ENCODE measurements at places on chromosomes 7 and 10.

- peak; percentile 20 for DNase-seq
Measured at GRCh38 chr7:70776627-70777101, 355.3 kb upstream of the GALNT17 start.

DNA sequence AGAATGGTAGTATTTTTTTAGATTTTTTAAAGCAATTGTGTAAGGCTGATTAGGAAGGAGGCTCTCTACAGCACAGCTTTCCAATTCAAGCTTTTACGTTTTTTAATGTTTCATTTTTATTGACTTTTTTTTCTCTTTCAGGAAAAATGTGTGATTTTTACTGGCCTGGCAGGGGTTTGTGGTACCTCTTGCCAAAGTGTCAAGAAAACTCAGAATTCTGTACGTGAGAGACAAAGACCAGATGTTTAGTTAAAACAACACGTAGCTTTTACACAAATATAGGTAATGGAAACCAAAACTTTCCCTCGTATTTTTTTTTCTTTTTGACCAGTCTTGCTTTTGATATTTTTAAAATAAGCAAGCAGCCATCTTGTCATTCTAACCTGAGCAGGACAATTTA is 6.0 kb upstream of the NPVF start:
- no peak for DNase-seq

DNA sequence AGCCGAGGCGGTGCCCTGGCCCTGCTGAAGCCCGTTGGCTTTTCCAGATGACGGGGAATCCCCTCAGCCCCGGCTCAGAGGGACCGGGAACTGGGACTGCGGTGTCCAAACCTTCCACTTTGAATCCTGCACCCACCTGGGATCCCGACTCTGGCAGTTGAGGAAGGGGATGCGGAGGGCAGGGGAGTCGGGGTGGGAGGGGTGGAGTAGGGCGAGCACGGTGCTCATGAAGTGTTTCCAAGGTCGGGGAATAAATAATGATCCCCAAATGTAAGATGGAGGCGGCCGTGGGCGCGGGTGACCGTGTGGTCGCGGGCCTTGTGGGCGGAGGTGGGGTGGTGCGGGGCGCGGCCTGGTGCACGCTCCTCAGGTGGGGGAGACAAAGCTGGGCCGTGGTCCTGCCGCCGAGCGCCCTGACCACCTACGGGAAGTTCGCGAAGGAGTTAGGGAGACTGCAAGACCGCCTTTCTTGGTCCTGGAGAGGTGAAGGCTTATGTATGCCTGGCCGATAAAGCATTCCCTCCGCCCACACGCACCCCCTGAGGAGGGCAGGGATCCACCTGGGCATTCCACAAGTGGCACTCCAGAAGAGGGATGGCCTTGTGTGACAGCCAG is 1.4 kb downstream of the MTURN start:
- no peak for DNase-seq

- no peak for DNase-seq
Measured at GRCh38 chr7:16554518-16555236, 28.1 kb downstream of the LRRC72 start.

DNA sequence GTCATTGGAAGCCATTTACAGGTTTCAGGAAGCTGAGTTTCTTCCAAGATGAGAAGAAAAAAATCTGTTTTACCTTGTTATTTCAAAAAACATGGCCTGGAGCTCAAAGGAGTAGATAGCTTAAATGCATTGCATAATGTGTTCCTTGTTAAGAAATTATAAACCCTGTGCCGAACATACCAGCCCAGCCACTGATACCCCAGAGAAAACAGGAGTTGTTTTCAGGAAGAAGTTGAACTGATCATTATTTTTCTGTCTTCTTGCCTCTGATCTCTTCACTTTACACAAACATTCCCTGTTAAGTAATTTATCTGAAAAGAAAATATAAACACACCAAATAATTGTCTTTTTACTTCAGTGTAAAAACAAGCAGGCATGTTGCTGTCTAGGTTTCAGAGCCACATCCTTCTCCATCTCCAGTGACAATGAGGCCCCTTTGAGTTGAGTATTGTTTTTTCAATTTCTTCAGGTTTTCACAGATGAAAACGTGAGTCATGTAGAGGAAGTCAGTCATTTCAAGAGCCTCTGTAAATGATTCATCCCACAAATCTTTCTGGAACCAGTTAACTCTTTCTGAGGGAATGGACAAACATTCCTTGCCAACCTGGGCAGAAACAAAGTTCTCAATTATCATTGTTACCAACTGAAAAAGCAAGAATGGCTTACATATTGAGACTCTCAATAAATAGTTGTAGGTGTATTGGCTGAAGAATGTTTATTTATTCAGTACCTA is 244.2 kb downstream of the IPMK start:
- peak; percentile 94 for DNase-seq

- no peak for DNase-seq
Measured at GRCh38 chr10:45580371-45581215, 92.0 kb downstream of the ZFAND4 start.

- peak; percentile 68 for DNase-seq
Measured at GRCh38 chr10:3424111-3424851, 251.7 kb upstream of the PITRM1 start.

DNA sequence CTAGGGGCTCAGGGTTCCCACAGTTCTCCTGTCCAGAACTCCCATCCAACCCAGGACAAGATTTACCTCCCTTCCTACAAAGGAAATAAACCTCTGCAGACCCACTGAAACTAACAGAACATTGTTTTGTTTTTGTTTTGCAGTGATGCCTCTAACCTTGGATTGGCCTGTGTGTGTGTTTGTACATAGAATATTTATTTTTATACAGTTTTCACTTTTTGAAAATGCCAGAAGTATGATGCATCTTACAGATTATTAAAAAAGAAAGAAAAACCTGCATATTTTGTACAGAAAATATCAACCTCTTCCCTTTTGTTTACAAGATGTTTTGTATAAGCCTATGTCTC is 94.1 kb upstream of the MACROH2A2 start:
- DNase-seq, result no peak

- DNase-seq, result no peak
Measured at GRCh38 chr7:610141-610530, 90.5 kb upstream of the PDGFA start.

DNA sequence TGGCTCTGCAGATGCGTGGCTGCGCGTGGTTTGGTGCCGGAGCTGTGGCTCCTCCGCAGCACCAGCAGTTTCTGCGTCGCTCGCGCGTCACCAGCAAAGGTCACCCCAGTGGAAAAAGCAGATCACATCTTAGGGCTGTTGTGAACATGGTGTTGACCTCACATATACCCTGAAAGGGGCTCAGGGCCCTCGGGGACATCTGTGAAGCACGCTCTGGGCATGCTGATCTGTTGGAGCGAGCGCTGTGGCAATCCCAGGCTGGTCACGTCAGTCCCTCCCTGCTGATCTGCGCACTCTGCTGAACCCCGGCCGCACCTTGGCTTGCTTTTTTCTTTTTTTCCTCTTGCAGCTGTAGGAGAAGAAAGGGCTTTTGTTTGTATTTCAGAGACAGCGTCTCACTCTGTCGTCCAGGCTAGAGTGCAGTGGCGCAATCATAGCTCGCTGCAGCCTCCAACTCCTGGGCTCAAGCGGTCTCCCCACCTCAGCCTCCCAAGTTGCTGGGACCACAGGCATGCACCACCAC is 33.3 kb upstream of the AP5Z1 start:
- DNase-seq, result no peak

DNA sequence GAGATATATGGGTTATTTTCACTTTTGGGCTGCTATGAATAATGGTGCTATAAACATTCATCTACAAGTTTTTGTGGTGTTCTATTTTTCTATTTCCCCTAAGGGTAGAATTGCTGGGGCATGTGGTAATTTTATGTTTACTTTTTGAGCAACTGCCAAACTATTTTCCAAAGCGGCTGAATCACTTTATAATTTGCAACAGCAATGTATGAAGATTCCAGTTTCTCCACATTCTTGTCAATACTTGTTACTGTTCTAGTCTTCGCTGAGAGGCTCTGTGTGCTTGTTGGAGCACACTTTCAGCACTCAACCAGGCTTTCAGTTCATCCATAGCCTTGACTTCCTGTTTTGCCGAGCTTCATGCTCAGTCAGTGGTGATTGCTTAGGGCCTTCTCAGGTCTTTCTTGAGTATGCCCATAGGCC is 39.0 kb downstream of the ADK start:
- DNase-seq, result peak; percentile 96

GRCh38 chr7:86207740-86208139 is 436.0 kb upstream of the GRM3 start:
- no peak for DNase-seq

GRCh38 chr7:98175260-98175940 is 35.8 kb upstream of the BHLHA15 start:
- no peak for DNase-seq

- peak; percentile 38 for DNase-seq
Measured at GRCh38 chr7:8063706-8064297, 95.2 kb downstream of the GLCCI1 start.

DNA sequence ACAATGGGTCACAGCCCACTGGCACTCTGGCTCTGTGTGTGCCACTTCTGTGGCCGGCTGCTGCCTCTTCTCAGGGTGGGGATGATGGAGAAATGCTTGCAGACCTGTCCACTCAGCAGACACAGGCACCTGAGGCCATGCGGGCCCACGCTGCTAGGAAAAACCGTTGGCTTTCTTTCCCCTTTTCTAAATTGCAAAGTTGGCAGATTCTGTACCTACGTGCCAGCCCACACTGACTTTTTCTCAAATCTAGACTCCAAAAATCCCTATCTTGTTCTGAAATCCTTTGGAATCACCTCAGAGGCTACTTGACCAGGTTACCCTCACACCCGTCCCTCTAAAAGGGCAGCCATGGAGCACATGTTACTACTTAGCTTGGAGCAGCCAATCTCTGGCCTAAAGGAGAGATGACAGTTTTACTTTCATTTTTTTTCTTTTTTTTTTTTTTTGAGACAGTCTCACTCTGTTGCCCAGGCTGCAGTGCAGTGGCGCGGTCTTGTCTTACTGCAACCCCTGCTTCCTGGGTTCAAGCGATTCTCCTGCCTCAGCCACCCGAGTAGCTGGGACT is 99.4 kb downstream of the RNF216 start:
- no peak for DNase-seq

GRCh38 chr10:23172429-23173213 is 19.5 kb upstream of the PTF1A start:
- no peak for DNase-seq

- no peak for DNase-seq
Measured at GRCh38 chr7:30836991-30837390, 65.8 kb downstream of the MINDY4 start.

- no peak for DNase-seq
Measured at GRCh38 chr7:158584407-158584806, 3.2 kb downstream of the PTPRN2 start.

GRCh38 chr10:46234026-46234425 is 52.8 kb upstream of the ANTXRL start:
- no peak for DNase-seq

GRCh38 chr7:156327474-156327873 is 313.1 kb upstream of the RNF32 start:
- DNase-seq, result no peak

Measured in fibroblast of skin of back (primary cell).